Astrocyte of the hippocampus (primary cell): ENCODE measurements at places on chromosomes 2 and 18.

DNA sequence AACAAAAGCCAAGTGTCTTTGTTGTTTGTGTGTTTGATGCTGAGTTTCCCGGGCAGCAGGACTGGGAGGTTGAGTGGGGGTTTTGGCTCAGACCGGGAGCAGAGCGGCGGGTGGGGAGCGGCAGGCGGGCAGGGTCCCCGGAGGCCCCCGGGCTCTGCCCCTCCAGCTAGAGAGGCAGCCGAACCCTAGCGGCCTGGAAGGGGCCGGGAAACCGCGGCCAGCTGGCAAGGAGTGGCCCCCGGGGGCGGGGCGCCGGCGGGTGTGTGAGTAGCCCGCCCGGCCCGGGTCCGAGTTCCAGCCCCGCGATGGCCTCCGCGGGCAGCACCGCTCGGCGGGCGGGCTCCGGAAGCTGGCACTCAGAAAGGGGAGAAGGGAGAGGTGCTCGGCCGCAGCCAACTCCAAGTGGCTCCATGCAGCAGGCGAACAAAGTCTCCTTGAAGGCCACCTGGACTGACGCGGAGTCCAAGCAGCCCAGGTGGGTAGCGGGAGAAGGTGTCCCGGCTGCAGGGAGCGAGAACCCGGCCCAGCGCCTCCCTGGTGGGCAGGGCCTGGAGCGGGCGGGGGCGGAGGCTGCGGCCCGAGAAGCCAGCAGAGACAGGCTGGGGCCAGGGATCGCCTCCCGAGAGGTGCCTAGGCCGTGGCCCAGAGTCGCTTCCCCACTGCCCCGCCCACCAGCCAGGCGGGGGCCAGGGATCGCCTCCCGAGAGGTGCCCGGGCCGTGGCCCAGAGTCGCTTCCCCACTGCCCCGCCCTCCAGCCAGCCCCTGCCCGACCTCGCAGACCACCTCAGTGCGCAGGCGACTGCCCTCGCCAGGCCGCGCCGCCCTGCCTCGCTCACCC, at the start of gene ANKRD53:
Gene ANKRD53 (plus strand): TSS at position 290 of the 839 bp plus-strand sequence. CDS start 16 bp downstream, at position 306.
- DNase-seq = peak; percentile 69

DNA sequence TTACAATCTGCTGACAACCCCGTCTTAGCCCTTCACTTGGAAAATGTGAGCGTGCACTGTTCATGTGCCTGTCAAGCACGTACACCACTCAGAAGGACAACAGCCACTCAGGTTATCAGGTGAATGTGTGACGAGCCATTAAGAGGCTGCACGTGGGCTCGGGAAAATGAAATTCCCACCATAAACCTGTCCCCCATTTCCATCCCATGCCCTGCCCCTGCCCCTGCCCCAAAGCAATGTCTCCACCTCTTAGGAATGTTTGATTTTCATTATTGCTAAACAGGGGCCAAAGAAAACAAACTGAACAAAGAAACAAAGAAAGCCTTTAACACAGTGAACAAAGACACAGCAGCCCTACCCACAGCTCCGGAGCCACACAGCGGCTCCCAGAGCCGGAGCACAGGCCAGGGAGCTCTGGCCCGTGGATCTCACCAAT, 90.5 kb downstream of the TMEM18 start:
- DNase-seq = peak; percentile 59

DNA sequence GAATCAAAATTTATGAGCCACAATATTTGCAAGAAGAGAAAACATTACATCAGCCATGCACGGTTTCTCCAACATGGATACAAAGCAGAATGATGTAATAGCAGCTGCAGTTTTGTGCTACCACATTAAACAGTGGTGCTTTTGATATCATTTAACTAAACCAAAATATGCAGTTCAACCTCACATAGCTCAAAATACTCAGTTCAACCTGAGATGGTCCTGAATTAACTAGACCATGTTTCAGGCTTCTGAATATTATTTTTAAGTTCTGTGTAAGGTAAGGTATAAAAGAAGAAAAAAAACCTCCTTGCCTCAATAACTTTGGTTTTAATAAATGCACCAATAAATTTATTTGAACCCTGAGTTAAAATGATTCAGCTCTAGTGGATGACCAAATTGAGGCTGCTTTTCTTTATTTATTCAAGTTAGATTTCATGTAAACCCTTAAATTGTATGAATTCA, 18.8 kb upstream of the TSPYL6 start:
- DNase-seq = peak; percentile 46

DNA sequence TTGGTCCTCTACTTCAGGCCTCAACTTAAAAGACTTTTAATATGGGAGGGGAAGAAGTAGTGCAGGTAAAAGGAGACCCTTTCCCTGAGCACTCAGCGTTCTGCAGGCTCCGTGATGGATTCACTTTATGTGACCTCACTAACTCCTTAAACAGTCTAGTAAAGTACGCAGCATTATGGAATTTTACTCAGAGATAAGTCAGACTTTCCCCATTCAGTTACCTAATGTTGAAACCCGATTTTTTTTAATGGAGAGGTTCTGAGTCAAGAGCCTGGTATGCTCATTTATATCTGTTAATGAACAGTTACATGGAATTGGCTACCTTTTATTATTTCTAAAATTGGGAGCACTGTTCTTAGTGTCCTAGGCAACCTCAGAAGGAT, 34.1 kb downstream of the RASGRP3 start:
- DNase-seq = peak; percentile 12

- no peak for DNase-seq
Observed at GRCh38 chr2:122519366-122519765, 763.9 kb downstream of the TSN start.

GRCh38 chr2:220365023-220365422, 737.6 kb downstream of the SLC4A3 start:
- DNase-seq = peak; percentile 72

DNA sequence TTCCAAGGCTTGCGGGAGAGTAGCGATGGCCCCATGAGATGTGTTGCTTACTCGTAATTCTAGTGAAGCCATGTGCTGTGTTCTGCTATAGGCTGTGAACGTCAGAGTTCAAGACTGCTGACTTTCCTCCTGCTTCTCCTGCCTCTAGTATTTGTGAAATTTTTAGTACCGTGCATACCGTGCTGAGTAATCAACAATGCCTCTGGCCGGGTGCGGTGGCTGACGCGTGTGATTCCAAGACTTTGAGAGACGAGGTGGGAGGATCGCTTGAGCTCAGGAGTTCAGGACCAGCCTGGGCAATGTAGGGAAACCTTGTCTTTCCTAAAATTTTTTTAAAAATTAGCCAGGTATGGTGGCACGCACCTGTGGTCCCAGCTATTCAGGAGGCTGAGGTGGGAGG, 59.9 kb upstream of the B3GNT7 start:
- DNase-seq = no peak

DNA sequence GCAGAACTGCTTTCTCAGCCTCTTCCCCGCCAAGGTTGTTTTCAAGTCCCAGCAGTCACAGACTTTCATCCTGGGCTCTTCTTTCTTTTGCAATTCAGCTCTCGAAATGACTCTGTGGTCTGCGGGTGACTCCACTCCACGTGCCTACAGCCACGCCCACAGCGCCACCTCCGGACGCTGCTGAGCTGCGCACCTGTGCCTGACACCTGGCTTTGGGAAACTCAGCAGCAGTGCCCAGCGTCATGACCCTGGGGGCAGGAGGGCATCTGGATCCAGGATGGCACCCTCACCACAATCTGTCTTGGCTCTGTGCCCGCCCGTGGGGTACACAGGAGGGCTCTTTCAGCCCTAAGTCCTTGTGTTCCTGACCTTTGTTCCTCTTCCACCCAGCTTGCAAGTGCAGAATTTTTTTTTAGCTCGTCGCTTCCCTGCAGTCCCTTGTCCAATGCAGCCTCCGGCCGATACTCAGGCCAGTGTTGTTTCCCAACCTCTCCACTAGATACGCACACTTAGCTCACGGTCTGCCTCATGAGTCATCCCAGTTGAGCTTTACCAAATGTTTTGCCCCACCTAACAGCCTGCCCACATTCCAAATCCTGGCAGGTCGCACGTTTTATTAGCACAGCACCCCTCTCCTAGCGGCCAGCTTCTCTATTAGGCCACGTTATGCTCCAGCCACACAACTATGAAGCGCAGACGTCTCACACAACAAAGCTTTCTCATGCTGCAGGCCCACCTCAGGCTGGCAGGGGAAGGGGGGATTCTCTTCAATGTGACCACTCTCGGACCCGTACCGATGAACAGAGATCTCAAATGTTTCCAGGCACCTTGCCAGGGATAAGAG, 6.5 kb upstream of the CAPN10 start:
- peak; percentile 87 for DNase-seq

DNA sequence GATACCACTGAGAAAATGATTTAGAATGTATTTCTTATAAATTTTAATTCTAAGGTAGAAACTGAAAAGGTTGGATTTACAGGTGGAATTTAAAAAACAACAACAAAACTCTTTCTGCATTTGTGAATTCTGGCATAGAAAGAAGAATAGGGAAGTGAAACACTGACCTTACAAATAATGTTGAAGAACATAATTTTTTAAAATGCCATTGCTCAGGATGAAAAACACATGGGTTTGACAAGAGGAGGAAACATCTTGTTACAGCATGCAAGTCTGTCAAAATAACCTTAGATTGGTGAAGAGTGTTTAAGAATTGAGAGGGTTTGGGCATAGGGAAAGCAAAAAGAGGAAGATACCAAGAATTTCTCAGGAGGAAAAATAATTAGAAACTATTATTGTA, 184.3 kb downstream of the UBE2E3 start:
- DNase-seq = no peak

DNA sequence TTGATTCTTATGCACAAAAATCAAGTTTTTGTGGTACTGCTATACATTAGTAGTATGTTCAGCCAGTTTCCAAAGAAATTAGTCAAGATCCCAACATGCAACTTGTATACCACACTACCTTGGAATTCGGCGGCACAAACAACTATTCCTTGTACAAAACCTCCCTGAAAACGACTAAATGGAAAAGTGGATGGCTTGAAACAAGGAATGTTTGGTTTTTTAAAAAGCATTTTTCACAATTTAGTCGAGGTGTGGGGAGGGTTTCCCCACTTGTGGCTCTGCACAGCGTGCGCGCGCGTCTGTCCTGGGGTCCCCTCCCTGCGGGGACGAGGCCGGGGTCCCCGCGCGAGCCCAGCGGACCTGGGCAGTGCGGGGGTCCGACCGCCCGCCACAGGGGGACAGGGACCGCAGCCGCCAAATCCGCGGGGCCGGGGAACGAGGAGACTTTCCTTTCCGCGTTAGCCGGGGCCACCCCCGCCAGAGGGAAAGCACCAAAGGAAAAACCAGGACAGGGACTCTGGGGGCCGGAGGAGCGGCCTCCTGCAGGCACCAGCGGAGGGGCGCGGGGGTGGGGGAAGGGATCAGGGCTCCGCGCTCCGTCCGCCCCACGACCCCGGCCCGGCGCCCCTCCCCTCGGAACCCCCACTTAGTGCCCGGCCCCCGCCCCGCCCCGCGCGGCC, 534 bp upstream of the SOCS6 start:
- DNase-seq = peak; percentile 68

GRCh38 chr2:149629026-149629425, 41.5 kb upstream of the MMADHC start:
- no peak for DNase-seq

DNA sequence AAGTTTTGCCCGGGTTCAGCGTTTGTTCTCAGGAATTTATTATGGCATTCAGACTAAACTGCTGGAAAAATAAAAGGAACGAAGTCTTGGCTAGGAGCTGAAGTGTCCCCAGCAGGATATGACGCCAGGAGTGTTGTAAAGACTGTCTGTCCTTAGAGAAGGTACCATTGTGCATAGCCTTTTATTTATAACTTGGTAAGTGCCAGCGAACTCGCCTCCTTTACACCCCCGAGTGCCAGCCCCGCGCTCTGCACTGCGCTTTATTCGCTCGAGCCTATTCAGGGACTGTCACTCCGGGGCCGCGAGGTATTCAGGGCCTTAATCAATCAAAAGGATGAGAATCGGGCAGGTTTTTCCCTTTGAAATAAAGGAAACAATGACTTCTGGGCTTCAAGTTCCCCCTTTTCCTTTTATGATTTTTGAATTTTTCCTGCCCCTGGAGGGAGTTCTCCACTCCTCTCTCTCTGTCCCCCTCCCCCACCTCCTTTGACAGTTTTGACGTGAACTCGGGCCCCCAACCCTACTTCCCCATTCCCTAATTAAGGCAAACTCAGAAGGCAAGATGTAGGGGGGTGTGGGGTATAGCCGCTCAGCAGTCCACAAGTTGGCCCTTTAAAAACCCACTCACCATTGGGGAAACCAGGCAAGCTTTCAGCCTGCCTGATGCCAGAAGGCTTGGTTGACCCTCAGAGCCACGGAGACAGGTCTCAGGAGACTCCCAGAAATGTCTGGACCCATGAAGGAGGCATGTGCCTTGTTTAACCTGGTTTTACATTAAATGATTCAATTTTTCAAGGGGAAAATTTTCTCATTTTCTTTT, 1.3 kb upstream of the PAX3 start:
- DNase-seq = no peak

DNA sequence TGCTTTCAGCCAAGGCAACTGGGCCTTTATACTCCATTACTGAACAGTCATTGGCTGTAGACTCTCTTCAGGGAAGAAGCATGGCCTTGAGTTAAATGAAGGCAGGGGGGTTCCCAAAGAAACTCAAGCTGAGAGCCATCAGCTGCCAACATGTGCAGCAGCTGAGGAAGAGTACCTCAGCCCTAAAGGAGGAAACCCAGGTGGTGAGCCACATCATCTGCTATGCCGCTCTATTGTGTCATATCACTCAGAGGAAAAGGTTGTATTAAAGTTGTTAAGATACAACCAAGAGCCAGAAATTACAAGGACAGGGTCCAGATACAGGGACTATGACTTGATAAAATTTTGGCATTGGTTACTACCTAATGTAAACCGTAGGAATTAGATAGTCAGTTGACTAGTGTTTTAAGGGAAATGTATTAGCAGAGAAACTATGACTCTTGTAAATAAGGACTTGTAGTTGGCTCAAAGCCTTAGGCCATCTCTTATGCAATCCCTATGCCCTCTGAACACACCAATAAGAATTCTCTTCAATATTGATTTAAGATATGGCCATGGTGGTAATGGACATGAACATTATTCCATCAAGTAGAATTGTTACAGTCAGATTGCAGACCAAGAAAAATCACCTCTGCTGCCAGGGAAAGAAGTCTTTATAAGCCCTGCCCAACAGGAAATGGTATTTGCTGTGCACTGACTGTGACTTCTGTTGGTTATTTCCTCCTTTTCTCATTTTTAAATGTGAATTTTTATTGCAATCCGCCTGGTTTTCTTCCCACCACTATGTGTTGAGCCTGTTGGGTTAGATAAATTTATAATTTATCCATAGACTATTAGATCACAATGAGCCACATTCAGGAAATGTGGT, 9.2 kb upstream of the LRPPRC start:
- peak; percentile 7 for DNase-seq

DNA sequence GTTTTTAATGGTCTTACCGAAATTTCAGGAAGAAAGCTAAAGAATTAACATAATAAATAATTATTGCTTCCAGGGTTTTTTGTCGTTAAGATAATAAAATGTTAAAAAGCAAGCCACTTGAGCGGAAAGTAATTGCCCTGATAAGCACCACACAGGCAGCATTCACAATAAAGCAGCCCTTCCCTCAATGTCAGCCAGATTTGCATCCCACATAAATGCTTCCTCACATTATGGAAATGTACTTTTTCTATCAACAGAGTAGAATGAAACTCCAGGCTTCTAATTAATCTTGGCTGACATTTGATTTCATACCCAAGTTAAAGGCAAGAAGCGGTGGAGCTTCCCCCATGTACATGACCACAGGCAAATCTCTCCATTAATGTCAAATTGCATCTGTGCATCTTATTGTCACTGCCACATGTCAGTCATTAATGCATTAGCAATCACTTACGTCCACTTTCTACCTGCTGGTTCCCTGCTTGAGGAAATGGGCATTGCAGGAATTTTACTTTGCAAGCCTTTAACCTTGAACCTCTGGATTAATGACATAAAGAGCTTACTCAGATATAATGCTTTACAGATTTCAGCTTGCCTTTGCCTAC, 26.2 kb downstream of the PTPRM start:
- no peak for DNase-seq
